Fibroblast of the aortic adventitia (primary cell): ENCODE measurements at places on chromosomes 3 and 15. TPM values are rescaled to one million over a fixed set of nuclear protein-coding genes. Genes with fewer than 3 reads are reported as not detected.

- DNase-seq: no peak
These were observed 69.7 kb upstream of the ARL6 start for GRCh38 chr3:97694876-97695275.

DNA sequence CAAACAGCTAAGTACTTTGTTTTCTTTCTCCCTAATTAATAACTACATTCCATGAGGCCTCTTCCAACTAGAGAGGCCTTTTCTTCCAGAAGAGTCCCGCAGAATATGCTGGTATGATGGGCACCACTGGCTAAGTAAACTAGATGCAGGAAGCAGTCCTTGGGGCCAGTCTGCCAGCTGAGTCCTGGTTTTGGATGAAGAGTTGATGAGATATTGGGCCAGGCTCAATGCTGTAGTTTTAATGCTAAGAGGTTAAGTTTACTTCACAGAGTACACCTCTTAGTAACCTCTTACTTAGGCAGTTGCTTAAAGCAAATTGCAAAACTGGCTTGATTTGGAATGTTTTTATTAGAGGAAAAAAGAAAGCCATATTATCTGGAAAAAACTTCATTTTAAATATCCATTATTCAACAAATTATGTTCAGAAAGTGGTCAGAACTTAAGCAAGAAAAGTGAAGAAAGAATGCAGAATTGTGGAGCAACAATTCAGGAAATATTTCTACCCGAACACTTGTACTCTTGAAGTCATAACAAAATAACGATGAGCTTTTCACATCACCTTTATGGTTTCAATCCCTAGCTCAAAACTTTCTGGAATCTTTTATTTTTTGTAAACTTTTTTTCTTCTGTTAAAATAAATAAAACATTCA lies 178.4 kb upstream of the CDIN1 start:
- DNase-seq: peak; percentile 20

GRCh38 chr3:13219902-13220296 lies 146.7 kb upstream of the IQSEC1 start:
- no peak for DNase-seq

DNA sequence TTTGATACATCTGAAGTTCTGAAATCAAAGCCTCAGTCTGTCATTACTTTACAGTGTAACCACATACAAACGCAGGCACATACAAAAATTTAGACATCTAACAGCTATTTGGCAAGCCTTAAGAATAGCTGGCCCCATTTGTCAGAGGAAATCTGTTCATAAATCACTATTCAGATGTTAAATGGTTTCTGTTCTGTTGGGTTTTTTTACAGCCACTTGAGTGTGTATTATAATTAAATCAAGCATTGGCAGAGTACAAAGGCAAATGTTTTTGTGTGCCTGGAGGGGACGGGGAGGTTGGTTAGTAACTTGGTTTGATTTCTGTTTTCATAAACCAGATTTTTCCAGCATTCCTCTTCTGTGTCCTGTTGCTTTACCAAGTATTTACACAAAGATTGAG lies 24.1 kb downstream of the PIGB start:
- no peak for DNase-seq

GRCh38 chr15:56752986-56753385 lies 19.7 kb upstream of the ZNF280D start:
- DNase-seq: peak; percentile 35

DNA sequence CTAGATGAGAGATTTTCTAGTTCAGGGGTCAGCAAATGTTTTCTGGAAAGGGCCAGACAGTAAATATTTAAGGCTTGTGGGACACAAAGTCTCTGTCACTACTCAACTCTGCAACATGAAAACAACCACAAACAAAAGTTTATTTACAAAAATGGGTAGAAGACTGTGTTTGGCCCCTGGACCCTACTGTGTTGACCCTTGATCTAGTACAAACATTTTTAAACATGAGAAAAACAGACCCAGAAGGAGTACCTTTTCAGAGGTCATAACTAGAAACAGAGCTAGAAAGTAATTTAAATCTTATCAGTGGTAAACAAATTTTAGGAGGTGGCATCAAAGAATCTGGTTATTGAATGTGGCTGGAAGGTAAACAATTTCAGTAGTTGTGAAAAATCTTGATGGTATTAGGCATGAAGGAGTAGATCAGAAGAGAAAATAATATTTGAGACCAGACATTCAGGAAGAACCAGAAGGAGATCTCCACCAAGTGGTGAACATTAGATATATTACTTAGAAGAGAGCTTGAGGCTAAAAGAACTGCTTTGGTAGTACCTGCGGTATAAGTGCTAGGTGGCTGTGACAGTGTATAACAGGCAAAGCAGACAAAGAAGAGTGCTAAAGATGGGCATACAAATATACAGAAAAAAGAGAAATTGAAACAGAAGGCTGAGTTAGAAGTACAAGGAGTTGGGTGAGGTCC lies 101.7 kb downstream of the NR1I2 start:
- no peak for DNase-seq

- DNase-seq: no peak
These were observed 113.2 kb upstream of the ALDH1A3 start for GRCh38 chr15:100766243-100767000.

DNA sequence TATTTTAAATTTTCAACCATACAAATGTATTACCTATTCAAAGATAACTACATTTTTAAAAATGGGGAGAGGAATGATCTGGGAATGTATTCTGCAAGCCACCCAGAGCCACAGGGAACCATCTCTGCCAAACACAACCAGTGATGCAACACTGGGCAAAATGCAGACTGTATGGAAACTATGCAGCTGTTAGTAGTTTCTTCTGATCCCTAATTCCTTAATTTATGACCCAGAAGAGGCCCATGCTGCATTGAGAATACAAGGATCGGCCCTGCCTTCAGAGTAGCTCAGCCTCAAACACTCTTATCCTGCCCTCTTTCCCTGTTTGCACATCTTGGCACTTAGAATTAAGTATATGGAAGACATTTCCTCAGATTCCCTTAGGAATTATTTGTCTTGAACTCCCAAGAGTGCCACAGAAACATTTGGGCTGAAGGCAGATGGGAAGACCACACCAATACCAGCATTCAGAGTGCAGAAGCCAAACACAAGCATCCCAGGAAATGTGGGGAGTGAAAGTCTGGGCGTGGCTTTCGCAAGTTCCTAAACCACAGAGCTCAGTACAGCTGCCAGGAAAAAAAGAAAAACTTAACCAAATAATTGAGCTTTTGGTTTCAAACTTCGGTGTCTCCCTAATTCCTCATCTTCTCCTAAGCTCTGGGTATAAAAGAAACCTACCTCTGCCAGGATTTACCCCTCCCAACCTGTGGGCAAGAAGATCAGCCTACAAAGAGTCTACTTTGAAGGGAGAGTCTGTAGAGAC lies 5.3 kb downstream of the SNUPN start:
- DNase-seq: peak; percentile 95

DNA sequence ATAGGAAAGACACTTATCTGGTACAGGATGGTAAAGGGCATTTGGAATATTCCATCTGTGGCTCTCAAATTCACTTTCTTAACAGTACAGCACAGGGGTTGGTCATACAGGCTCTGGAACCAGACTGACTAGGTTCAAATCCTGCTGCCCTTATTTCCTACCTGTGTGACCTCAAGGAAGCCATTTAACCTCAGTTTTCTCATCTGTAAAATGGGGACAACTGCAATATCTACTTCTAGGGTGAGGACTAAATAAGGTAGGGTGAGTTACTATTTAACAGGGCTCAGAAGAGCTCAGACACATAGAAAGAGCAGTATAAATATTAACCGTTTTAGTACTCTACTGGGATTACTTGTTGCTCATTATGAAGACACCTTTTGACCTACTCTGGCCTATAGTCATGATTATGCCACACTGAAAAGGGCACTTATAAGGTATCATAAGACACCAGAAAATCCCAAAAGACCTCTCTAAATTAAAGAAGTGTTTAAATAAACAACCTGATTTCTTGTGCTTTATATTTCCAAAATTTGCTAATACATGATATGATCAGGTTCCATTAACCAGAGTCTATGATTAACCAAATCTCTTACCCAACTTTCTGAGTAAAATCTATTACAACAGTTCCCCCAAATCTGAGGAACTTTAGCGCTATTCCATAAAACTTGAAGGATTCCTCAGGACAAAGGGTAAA lies 6.5 kb downstream of the RFTN1 start:
- DNase-seq: no peak

Gene DPPA2
- not detected in 2 replicates for total RNA-seq

GRCh38 chr3:21436835-21437234 lies 314.2 kb downstream of the ZNF385D start:
- DNase-seq: no peak

GRCh38 chr15:90286678-90287077 lies 21.2 kb downstream of the NGRN start:
- peak; percentile 52 for DNase-seq

Gene RGMA
- total RNA-seq: 3.1 and 6.1 TPM in 2 replicates

GRCh38 chr3:54447427-54447826 lies 325.1 kb downstream of the CACNA2D3 start:
- no peak for DNase-seq

Gene CHST14
- total RNA-seq: 8.8 and 14.9 TPM in 2 replicates

Gene SKOR1
- total RNA-seq: 0.08 and 0.09 TPM in 2 replicates

DNA sequence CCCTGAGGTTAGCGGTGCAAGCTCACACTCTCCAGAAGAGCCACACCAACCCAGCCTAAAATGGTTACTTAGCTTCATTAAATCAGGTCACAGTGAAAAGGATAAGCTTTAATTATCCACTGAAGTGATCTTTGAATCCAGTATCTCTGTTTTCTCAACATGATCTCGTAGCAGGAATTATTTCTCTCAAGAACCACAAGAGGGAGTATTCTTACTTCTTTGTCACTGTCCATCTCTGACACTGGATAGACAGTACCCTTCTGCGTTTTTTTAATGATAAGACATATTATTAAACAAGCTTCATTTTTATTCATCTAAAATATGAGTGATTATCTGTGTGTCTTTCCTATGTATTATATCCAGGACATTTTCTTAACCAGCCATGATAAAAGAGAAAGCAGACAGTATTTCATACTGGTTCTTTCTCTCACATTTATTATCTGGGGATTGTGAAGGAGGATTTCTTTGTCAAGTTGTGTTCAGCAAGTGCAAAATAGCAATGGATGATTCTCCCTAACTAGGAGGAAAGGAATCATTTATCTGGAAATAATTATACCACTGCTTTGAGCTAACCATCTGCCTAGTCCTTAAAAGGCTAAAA lies 105.4 kb upstream of the CCDC54 start:
- peak; percentile 56 for DNase-seq

DNA sequence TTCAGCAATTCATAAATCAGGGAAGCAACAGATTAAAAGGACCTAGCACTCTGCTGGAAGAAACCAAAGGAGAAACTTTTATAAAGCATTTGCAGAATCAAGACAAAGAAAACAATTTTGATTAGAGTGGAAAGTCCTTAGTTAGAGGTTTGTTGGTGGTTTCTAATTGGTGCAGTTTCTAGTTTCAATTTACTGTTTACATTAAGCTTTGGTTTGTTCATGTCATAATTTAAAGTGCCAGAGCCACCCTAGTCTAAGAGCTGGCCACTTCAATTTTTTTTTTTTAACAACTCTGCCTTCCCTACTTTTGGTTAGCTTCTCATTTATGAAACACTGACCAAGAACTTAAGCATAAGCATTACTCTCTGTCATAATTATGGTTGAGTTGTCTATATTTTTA lies 1428.2 kb upstream of the GBE1 start:
- DNase-seq: no peak

Gene EFHB
- total RNA-seq: 0.27 and 1.1 TPM in 2 replicates

- DNase-seq: peak; percentile 72
These were observed 119.0 kb upstream of the DLG1 start for GRCh38 chr3:197417441-197417840.

Gene GP5
- 0.09 and 0.49 TPM in 2 replicates for total RNA-seq

DNA sequence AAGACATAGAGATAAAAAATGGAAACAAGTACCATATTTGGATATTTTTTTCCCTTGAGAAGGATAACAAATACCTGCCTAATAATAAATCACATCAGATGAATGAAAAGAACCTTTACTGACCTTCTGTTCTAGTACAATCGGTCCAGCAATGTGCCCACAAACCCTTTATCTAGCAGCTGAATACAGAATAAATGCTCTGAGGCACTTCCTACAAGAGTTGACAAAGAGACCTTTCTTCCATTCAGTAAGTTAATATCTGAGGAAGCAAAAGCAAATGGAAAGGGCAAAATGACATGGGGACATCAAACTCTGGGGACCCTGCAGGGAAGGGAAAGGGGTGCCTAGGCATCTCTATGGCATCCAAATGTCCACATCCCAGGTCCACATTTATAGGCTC lies 115.8 kb downstream of the NEK10 start:
- DNase-seq: no peak

- peak; percentile 64 for DNase-seq
These were observed 1.5 kb downstream of the DIS3L start for GRCh38 chr15:66294932-66295235.

Gene TNNC1
- total RNA-seq: 1.4 and 2.0 TPM in 2 replicates

- DNase-seq: no peak
These were observed 94.0 kb downstream of the OCA2 start for GRCh38 chr15:28005004-28005527.

- peak; percentile 19 for DNase-seq
These were observed 56.0 kb downstream of the RPLP1 start for GRCh38 chr15:69508659-69509058.

Gene MITF
- 6.1 and 22.6 TPM in 2 replicates for total RNA-seq

- no peak for DNase-seq
These were observed 17.0 kb upstream of the RPN1 start for GRCh38 chr3:128667641-128668040.

- DNase-seq: no peak
These were observed 4.1 kb upstream of the BLM start for GRCh38 chr15:90713081-90713480.

DNA sequence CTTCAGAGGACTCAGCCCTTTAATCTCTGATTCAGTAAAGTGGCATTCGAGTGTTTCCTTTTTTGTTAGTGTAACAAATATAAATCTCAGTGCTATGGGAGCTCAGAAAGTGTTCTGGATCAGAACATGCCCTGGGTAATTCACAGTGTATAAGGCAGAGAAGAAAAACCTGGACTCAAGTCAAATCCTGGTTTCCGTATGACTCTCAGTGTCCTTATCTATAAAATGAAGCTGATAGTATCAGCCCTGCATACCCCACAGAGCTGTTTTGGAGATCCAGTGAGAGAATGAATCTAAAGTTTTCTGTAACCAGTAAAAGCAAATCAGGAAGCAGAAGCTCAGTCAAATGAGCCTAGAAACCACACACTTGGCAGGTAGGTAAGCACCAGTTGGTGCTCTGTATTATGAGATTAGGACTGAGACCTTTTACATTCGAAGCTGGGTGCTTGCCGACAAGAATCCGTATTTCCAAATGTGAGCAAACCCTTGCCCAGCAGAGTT lies 67.2 kb downstream of the IL1RAP start:
- peak; percentile 82 for DNase-seq

DNA sequence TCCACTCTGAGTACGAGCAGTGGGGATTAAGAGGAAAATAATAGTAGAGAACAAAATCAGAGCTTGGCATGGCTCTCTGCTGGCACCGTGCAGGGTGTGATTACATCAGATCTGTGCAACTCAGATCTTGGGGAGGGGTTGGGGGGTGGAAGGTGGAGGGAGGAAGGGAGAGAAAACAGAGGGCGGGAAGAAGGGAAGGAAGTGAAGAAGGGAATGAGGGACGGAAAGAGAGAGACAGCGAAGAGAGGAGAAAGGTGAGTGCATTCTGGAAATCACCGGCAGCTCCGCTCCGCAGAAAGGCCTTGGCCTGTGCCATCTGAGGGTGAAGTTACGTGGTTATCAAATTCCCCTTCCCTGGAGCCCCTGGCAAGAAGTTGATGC lies 31.0 kb upstream of the ADAMTS17 start:
- no peak for DNase-seq

GRCh38 chr3:127182431-127182830 lies 10.5 kb upstream of the PRR23E start:
- DNase-seq: no peak
